Jurkat, Clone E6-1 (cell line): ENCODE measurements at places on chromosomes 5 and 9.

- no peak for DNase-seq
These were observed 6.4 kb upstream of the AGPAT2 start for GRCh38 chr9:136693490-136694162.

GRCh38 chr5:112614285-112614684, 123.4 kb upstream of the APC start:
- DNase-seq = no peak

- no peak for DNase-seq
These were observed 63.1 kb upstream of the DEPDC1B start for GRCh38 chr5:60763061-60763460.

DNA sequence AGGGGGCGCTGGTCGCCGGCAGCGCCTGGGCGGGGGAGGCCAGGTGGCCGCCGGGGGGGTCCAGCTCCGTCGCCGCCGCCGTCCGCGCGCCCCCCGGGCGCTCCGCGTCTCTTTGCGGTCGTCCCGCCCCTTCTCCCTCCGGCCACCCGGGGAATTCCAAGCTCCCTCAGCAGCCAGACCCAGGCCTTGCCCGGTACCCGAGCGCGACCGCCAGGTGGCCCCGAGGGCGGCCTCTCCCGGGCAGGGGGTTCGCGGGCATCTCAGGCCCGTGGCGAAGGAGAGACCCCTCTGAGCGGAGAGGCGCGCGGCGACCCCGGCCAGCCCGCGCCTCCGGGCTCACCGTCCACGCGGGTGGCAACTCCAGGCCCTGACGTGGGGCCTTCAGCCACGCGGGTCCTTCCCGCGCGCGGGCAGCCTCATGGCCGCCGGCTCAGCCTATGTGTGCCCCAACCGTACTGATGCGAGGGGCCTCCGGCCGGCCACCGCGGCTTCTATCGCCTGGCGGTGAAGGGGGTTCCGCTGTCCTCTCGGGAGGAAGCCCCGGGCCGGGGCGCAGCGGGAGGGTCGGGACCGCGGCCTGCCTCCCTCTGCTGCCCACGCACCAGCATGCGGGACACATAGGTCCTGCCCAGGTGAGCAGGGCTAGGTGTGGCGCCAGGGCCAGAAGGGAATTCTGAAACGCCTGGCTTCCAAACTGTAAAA, 529 bp upstream of the NRARP start:
- no peak for DNase-seq

DNA sequence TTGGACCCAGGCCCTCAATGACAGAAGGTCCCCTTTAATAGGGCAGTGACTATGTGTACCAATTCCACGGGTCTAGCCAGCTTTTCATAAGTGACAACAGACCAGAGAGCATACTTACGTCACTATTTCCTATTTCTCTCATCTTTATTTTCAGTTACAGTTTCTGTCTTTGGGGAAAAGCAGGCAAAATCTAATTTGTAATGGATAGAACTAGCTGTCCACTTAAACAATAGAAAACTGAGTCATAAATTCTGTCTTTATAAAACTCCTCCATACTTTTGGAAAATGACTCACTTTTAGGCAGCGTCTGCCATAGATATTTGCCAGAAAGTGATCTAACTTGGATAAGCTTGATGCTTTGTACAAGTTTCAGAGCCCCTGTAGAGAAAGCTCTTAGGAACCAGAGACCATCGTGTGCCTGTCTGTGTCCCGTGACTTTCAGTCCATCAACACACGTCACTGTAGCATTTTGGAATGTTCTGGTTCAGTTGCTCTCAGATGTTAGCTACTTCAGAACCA, 101.9 kb downstream of the F2RL2 start:
- no peak for DNase-seq

DNA sequence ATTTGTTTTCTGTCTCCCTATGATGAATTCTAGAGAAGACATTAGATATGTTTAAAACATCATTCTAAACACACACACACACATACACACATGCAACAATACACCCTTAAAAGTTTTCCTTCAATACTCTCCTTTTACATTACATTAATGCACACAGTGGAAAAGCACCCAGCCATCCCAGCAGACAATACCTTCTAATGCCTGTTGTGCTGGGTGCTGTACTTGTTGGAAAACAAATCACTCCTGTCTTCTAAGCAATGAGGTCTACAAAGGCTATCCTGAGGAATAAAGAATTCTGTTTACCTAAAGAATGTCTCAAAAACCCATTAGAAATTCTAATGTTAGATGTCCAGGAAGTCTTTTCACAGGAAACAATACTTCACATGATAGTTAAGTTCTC, 259.1 kb upstream of the PPP1R2B start:
- no peak for DNase-seq

DNA sequence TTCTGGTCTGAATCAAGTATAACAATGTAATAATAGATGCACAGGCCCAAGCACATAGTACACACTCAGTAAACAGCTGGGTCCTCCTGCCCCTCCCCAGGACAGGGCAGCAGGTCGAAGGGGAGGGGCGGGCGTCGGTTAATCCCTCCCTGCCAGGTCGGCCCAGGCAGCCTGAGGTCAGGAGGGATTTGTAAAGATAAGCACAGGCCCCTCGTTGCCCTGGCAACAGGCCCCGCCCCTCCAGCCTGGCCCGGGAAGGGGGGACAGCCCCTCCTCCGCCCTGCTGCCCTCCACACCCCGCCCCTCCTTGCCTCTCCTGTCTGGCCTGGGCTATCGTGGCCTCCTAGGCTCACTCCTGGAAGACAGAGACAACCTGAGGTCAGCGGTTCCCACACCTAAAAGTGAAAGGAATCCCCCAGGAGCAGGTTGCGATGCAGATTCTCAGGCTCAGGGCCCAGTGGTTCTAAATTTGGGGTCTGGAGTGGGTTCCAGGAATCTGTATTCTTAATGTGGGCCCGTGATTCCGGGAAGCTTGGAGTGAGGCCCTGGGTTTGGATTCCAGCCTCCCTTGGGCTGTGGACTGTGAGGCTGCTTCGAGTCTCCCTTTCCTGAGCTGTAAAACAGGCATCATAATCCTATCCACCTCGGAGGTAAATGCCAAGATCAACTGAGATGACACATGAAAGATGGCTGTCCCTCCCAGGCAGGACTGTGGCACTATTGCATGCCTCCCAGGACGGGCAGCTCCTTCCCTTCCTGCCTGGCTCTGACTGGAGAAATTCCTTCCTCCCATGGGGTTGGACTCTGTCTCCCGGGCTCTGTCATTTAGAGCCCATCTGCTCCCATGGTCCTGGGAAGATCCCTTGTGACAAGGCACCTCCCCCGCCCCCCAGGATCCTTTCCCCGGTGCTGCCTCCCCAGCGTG, 4.4 kb downstream of the CRB2 start:
- DNase-seq = peak; percentile 70

GRCh38 chr5:82669720-82670119, 391.6 kb upstream of the RPS23 start:
- DNase-seq = no peak

GRCh38 chr5:3325201-3325971, 270.2 kb upstream of the IRX1 start:
- no peak for DNase-seq

- no peak for DNase-seq
These were observed 10.9 kb downstream of the ABL1 start for GRCh38 chr9:130845901-130846481.

DNA sequence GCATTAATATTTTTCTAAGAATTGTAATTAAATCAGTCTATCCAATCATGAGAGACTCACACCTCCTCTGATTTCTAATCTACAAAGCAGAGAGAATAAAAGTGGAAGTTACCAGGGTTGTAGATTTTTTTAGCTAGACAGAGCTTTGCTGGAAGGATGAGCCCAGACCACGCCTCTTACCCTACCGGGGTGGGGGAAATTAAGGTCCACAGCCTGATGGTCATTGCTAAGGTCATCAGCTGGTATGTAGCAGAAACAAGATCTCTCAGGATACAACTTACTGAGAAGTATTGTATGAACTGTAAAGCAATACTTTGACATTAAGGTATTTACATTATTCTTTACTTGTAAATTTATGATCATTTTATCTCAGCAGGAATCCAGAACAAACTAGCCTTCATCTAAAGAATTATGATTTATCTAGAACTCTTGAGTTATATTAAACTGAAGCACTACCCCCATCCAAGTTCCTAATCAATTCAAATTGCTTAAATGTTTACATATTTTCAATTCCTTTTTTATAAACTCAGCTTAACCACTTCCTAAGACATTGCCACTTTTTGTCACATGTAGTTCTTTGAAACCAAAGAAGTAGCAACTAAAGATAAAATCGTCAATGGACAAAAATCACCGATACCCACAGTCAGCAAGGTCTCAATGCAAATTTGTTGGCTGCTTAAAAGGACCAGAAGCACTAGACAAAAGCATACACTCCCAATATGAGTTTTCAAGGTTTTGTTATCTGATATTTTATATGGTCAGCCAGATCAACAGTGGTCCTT, 225.8 kb upstream of the DAPK1 start:
- no peak for DNase-seq

GRCh38 chr9:102631559-102631958, 363.6 kb upstream of the CYLC2 start:
- peak; percentile 10 for DNase-seq

DNA sequence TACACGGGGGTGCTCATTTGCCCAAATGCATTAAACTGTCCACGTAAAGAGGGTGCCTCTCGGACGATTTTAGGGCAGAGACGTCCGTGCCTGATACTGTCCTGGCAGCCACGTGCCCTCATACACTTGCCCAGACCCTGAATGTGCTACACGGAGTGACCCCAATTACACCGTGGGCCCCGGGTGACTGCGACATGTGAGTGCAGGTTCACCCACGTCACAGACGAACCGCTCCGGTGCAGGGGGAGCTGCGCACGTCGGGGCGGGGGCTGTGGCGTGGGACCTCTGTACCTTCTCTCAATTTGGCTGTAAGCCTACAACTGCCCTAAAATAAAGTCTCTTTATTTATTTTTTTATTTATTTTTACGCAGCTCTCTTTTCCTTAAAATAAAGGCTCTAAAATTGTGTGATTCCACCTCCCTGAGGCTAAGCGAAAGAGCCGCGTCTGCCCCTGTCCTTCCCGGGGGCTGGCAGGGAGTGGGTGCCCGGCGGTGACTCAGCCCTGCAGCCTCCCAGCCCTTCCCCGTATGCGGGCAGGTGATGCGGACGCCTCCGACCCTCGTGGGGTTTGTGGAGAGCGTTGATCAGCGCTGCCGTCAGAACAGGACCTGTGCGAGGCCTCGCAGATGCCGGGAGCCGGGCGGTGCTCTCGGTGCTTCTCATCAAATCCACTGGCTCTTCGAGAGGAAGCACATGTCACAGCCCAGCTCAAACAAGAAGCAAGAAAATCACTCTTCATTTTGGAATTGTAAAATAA, 9.2 kb upstream of the EGFL7 start:
- no peak for DNase-seq

- DNase-seq = peak; percentile 9
These were observed at the start of gene ECPAS for GRCh38 chr9:111483858-111484571. TSS of gene ECPAS (minus strand) at chr9:111484383. CDS start at chr9:111472918, 11,465 bp downstream.

- no peak for DNase-seq
These were observed 194.2 kb downstream of the ATP10B start for GRCh38 chr5:160657622-160658458.
